AG10803 (cell line): ENCODE measurements at places on chromosomes 12 and 14.

DNA sequence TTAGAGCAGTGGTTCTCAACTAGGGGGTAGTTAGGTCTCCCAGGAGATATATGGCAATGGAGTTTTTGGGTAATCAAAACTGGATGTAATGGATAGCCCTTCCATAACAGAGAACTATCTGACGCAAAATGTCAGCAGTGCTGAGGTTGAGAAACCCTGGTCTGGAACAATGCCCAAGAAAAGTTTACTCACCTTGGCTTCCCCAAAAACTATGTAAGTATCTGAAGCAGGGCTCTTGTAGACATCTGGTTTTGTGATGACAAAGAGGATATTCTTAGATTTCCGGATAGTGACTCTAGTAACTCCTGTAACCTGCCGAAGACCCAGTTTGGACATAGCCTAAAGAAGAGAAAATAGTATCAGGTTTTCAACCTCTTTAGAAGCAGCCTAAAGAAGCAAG lies 11.8 kb downstream of the NACA start:
- DNase-seq = no peak

DNA sequence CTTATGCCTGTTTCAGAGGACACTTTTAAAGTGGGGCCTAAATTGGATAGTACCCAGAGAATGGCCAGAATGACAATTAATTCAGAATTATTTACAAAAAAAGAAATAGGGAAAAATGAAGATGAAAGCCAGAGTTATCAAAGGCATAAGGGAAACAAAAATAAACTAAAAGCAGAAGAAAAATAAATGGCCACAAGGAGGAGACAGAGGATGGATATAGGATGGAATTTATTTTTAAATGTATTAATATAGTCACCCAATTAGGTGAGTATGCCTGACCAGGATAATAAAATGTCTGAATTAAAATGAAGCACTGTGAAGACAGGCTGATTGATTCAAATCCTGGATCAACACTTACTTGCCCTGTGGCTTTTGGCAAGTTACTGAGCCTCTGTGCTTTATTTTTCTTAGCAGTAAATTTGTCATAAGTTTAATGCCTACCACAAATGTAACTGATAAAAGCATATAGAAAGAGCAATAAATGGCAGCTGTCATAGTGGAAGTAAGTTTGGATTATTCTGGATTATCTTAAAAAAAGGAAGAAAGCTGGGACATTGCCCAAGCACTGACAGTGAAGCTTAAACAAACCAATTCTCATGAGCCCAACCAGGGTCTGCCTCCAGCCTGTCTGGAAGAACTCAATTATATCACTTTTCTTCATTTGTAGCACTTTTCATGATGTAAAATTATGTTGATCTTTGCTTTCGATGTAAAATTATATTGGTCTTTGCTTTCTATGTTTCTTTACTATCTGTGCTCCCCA lies 3.5 kb downstream of the CLEC9A start:
- DNase-seq = peak; percentile 25

DNA sequence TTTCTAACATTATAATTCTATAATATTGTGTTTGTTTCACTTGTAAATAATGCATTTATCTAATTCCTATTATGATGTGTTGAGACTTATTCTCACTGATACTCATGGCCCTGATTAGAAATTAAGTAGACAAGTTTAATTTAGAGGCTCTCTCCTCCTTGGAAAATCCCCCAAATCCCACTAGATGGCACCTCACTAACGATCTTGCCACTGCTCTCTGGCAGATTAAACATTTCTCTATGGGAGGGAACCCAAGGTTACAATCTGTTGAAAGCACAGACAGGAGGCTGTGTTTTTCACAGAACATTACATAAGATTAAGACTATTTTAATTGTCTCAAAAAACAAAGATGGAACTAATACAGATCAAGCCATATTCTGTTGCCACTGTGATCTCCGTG lies 318.7 kb downstream of the LRFN5 start:
- DNase-seq = peak; percentile 2

GRCh38 chr12:98182821-98183220 lies 332.6 kb upstream of the TMPO start:
- no peak for DNase-seq

- DNase-seq = no peak
Measured at GRCh38 chr12:20375560-20375959, 7.2 kb downstream of the PDE3A start.

- peak; percentile 39 for DNase-seq
Measured at GRCh38 chr14:54348001-54348611, 48.7 kb upstream of the CDKN3 start.

GRCh38 chr14:99551034-99551922 lies 52.7 kb downstream of the CCDC85C start:
- no peak for DNase-seq

GRCh38 chr14:53599221-53599945 lies 357.2 kb downstream of the BMP4 start:
- no peak for DNase-seq

GRCh38 chr12:123995023-123995748 lies 22.2 kb downstream of the ZNF664 start:
- peak; percentile 62 for DNase-seq

- no peak for DNase-seq
Measured at GRCh38 chr14:92439537-92440344, 73.8 kb upstream of the RIN3 start.

- DNase-seq = no peak
Measured at GRCh38 chr12:114395755-114396152, 10.2 kb downstream of the TBX5 start.

DNA sequence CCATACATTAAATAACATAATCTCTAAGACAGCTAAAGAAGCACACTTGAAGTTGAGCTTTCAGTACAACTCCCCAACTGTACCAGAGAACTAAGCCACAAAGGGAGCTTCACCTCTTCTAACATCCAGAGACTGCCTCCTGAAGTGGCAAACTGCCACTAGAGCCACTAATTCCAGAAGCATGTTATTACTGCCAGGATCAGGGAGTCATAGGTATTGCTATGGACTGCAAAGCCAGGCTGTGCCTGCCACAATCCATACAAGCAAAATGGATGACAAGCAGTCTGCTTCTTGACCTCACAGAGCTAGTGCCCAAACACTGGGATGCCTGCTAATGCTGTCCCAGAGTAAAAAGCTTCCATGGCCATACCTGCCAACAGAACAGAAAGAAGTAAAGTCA lies 160.1 kb downstream of the STXBP6 start:
- peak; percentile 69 for DNase-seq

- DNase-seq = no peak
Measured at GRCh38 chr14:34614638-34615037, 15.3 kb downstream of the SNX6 start.

GRCh38 chr12:17079251-17079909 lies 473.4 kb upstream of the LMO3 start:
- DNase-seq = no peak

DNA sequence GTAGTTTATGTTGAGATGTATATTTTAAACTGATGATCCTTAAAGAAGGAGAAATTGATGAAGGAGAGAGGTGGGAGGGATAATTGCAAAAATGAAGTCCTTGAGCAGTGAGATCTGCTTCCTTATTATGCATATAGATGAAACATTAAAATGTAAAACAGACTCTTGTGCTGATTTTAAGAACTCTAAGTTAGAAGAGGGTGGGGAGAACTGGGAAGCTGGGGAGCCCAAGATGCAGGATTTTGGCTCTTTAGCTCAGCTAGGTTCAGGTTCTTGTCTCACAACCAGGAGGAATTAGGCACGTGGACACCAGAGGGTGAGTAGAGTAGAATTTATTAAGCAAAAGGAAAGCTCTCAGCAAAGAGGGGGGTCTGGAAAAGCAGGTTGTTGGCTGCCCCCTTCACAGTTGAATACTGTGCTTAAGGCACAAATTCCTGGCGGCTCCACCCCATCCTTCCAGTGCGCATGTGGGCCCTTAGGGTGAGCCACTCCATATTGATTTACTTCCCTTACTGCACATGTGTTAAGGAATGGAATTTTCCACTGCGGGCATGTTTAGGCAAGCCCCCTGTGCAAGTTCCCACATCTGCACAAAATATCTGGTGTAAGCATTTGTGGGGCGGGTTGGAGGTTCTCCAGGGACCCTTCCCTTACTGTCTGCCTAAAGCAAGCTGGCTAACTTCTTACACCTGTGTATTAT lies 141.9 kb downstream of the BICD1 start:
- DNase-seq = peak; percentile 60

DNA sequence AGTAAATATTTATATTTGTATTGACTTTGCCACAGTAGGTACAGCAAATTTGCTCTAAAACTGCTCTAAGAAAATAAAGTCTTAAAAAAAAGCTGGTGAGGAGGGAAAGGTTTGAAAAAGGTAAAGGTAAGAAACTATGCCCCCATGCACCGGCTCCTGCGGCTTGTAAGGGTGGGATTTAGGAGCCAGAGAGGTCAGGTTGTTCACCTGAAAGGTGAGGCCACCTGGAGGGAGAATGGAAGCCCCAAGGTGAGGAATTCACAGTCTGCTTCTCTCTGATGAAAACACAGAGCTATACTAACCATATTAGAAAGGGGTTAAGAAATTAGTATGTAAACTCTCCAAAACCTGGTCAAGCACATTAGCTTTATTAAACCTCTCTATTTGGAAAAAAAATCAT lies 31.8 kb downstream of the CPM start:
- no peak for DNase-seq

DNA sequence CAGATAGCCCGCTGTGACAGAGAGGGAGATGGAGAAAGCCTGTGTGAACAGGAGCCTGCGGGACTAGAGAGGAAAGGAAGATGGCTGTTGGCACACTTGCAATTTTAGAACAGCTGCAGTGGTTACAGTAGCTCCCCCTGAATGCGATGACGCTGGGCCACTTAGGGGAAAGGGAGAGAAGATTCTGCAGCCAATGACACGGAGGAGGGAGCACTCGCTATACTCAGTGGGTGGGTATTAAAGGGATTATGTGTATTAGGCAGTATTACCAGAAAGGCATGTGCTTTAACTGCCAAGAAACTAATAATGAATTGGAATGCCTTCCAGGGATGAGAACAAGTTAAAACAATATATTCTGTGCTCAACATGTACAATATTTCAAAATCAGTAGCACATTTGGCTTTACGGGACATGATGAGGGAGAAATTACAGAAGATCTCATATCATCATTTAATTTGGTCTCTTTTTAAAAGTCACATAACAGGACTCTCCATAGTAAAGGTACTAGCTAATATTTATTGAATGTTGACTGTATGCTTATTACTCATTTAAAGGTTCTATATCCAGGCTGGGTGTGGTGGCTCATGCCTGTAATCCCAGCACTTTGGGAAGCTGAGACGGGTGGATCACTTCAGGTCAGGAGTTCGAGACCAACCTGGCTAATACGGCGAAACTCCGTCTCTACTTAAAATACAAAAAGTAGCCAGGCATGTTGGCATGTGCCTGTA lies 35.9 kb upstream of the FOS start:
- peak; percentile 90 for DNase-seq

DNA sequence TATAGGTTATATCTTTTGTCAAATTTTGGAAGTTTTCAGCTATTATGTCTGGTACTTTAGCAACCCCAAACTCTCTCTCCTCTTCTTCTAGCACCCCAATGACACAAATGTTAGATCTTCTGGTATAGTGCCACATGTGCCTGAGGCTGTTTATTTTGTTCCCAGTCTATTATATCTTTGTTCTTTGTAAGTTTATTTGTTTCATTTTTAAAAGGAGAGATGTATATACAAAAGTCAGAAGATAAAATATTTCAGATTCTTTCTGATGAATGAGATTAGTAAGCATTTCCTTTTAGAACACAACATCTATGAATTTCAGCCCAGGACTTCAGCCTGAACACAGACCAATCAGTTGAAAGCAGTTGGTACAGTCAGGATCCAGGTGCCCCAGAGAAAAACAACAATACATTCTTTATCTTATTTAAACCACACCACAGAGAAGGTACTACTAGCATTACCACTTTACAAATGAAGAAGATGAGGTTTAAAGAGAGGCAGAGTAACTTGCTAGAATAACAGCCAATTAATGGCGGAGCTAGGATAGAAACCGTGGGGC lies 114.1 kb upstream of the BTG1 start:
- DNase-seq = no peak

GRCh38 chr12:54197431-54197909 lies 8.7 kb upstream of the SMUG1 start:
- peak; percentile 56 for DNase-seq

DNA sequence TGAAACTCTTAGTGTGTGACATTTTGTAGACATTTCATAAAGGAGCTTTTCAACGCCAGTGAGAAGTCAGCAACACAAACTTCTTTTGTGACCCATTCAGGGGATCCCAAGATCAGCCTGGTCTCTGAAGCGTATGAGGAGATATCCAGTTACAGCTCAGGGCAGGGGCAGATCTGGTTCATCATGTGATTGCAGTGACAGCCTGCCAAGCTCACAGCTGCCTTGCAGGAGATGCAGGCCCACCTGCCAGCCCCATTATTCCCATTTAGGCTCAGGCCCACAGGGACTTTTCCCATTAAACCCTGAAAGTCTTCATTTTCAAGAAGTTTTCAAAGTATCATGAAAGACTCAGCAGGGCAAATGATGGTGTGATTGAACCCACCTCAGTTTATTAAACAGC lies 38.3 kb downstream of the SRGAP1 start:
- no peak for DNase-seq

DNA sequence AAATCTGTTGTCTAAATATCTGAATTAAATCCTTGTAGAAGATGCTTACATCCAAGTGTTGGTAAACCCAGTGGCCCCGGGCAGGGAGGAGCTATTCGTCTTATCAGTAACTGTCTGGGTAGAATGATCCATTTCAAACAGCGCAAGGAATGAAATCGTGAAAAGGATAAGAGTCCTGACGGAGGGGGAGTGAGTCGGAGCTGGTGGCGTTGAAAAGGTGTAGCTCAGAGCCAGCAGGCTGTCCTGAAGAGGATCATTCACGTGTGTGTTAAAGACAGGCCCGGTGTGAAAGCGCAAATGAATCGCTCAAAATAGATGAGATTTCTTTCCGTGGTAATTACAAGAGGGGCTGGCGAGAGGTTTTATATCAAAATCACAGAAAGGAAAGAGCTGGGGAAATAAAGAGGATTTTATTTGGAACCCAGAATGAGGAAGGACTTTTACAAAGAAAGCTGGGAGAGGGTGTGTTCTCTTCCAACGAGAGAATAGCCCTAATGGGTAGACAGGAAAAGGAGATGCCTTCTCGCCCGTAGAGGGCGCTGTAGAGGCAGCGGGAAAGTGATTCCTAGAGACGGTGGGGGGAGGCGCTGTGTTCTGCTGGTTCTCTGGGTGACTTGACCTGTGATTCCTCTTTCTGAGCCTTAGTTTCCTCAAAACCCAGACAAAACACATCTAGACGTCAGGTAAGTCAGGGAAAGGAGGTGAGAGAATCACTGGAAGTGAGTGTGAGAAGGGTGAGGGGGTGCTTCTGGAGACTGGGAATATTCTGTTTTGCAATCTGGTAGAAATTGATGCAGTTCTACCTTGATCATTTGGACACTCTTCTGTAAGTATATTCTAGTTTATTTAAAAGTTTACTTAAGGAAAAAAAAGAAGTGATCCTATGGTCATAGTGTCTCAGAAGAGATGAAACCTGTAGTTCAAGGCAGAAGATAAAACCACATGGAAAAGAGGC lies 39.3 kb downstream of the SRRM4 start:
- no peak for DNase-seq

DNA sequence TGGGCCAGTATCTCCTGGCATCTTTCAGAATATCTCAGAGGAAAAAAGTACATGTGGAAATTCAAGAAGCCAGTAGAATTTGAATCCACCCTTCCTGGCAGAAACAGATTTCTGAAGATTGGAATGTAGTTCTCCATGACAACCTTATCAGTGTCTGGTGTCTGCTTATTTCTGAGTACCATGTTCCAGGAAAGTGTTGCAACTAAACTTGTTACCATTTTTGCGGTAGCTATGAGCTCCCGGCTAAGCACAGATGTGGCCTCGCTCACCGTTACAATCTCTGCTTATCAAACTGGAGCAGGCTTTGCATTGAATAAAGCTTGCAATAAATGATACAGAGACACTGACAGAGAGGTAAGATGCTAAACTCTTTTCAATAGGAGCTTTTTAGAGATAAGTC lies 13.0 kb upstream of the ITPR2 start:
- peak; percentile 84 for DNase-seq

- DNase-seq = no peak
Measured at GRCh38 chr14:59116984-59117415, 71.5 kb upstream of the DAAM1 start.
